ENCODE measurements at places on chromosomes 2 and 18.
A peak's percentile ranks its signal among the peaks of the same experiment; 100 is the strongest.

- no peak for DNase-seq
Observed at GRCh38 chr2:161371869-161372268, 44.2 kb upstream of the TBR1 start.

DNA sequence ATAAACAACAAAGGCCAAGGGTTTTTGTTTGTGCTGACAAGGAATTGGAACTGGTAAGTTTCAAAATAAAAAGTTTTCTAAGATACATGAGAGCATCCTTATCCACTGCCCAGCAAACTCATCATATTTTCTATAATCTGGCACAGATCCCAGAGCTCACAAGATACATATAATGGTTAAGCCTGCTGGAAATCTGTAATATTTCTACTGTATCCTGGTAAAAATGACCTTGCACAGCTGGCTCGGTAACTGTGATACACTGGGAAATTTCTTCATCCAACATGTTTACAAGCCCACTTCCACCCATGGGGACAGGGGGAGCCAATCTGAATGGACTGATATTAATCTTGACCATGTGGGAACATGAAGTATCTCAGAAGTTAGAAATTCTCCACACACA, 425.4 kb upstream of the MMADHC start:
- no peak for DNase-seq

DNA sequence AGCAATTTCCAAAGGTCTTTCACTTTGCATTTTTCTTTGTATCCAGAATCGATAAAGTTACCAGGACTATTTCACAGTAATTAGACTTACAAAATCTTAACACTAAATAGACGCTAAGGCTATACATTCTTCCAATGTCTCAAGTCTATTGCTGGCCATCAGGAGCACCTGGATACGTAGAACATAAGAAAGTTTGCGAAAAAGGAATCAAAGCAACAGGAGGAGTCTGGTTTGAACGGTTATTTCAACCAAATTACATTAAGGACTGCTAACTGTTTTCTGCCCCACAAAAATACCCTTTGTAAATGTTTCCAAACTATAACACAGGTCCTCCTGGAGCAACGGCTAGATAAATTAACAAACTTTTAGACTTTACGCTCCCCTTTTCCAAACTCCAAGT, 1.4 kb upstream of the HNRNPA3 start:
- DNase-seq: no peak

DNA sequence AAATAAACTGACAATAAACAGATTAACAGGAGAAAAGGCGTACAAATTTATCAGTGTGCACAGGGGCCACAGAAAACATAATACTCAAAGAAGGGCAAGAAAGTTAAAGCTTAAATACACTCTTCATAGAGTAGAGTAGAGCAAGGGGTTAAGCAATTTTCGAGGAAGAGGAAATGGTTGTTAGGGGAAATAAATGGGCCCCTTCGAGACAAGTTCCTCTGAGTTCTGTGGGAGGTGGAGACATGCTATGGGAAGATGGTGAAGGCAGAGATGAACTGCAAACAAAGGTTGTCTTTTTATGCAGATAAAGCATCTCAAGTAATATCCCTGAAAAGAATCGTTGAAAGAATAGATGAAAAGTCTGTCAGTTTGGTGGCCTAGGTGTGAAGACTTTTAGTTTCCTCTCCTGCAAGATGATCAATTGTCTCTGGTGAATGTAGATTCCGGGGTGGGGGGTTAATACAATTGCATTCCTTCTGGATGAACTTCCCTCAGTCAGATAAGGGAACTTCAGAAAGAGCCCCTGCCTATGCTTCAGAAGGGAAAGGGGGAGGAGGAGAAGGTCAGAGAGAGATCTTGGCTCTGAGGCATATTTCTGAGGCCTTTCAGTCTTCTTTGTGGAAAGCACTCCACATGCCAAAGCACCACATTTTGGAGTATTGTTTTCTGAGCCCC, 127.0 kb downstream of the METTL4 start:
- DNase-seq: no peak

GRCh38 chr18:26416652-26417150, 131.7 kb downstream of the KCTD1 start:
- no peak for DNase-seq

- DNase-seq: no peak
Observed at GRCh38 chr2:32739664-32740063, 111.8 kb downstream of the TTC27 start.

GRCh38 chr2:26723991-26724750, 31.6 kb downstream of the KCNK3 start:
- no peak for DNase-seq

DNA sequence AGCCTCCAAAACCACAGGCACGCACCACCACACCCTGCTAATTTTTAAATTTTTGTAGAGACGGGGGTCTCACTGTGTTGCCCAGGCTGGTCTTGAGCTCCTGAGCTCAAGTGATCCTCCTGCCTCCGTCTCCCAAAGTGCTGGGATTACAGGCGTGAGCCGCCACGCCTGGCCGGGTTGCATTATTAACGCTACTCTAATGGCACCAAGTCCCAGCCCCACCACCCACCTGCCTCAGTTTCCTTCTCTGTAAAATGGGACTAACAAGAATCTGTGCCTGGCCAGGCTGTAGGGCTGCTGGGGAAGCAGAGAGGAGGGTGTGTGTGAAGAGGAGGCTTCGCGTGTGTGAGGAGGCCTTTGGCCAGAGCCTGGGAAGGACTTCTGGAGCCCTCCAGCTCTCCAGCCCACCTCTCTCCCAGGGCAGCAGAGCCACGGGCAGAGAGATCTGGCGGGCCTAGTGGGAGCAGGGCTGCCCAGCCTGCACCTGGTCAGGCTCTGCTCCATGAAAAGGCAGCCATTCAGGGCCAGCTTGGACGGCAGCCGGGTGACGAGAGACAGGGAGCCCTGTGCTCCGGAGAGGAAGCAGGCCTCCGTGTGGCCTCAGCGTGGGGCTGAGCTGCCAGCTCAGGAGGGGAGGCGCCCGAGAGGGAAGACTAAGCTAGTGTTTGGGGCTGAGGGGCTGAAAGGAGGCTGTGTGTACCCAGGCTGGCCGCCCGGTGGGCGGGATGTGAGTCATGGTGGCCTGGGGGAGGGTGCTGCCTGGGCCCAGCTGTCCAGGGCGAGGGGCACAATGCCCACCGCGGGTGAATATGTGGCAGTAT, 7.4 kb upstream of the B3GNT7 start:
- DNase-seq: peak; percentile 94

GRCh38 chr18:55998801-55999385, 410.9 kb upstream of the TCF4 start:
- no peak for DNase-seq

DNA sequence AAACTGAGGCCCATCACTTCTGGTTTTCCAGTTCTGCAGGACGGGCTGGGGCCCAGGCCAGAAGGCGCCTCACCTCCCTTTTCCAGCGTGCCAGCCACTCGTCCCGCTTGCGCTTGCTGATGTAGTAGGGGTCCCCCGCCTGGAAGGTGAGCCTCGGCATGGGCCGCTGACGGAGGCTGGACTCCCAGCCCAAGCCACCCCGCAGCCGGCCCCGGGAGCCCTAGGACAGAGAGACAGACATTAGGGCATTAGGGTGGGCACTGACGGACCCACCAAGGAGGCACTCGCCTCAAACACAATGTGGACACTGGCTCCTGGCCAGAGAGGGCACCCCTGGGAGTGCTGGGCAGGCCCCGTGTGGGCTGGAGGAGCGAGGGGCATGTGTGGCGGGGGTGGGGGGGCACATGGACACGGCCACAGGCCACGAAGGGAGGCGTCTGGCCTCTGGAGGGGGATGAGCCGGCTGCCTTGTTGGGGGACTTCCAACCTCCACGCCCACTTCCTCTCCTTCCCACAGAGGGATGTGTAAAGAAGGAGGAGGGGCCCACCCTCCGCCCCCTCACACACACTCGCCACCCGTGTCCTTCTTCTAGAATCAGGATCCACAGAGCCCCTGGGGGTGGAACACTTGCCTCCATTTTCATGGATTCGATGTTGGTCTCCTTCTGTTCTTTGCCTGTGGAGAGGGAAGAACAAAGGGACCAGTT, 66.7 kb downstream of the DNMT3A start:
- no peak for DNase-seq

GRCh38 chr2:100832885-100833284, 12.9 kb downstream of the NPAS2 start:
- DNase-seq: no peak

DNA sequence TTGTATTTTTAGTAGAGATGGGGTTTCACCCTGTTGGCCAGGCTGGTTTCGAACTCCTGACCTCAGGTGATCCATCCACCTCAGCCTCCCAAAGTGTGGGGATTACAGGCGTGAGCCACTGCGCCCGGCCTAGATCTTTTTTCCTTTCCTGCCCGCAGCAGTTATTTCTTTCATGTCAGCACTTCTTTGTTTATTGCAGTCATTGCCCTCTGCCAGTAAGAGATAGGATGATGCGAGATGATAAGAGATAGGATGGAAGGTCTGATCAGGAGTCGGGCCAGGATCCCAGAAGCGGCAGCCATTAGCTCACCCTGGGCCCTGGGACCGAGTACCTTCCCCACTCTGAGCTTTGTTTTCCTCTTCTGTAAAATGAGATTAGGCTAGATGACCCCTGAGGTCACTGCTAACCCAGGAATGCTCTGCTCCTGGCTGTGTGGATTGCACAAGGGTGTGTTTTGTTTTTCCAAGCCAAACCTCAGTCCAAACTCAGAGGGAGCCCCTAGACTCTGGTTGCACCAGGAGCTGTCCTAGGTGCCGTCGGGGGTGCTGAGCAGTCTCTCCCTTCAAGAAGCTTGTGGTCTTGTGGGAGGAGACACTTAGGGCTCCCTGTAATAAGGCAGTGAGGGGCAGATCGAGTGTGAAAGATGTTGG, 63.3 kb downstream of the LPIN1 start:
- no peak for DNase-seq

GRCh38 chr2:164514491-164514890, 106.8 kb downstream of the GRB14 start:
- DNase-seq: no peak

DNA sequence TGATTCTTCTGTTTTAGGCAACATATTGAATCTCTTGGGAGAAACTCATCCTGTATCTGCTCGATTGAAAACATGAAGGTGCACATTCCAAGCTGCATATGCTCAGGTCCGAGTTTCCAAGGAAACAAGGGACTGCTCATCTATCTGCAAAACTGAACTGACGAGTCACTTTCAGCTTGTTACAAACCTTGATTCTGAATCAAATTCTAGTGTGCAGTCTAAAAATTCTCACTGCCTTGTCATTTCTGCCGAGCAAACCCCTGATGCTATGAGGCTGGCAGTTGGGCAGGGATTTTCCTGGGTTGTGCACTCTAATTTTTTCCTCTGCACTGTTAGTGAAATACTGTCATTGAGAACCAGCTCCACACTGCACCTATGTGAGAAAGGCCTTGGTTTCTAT, 101.3 kb upstream of the ETAA1 start:
- no peak for DNase-seq

GRCh38 chr2:109410039-109410815, 203.5 kb downstream of the SEPTIN10 start:
- no peak for DNase-seq

DNA sequence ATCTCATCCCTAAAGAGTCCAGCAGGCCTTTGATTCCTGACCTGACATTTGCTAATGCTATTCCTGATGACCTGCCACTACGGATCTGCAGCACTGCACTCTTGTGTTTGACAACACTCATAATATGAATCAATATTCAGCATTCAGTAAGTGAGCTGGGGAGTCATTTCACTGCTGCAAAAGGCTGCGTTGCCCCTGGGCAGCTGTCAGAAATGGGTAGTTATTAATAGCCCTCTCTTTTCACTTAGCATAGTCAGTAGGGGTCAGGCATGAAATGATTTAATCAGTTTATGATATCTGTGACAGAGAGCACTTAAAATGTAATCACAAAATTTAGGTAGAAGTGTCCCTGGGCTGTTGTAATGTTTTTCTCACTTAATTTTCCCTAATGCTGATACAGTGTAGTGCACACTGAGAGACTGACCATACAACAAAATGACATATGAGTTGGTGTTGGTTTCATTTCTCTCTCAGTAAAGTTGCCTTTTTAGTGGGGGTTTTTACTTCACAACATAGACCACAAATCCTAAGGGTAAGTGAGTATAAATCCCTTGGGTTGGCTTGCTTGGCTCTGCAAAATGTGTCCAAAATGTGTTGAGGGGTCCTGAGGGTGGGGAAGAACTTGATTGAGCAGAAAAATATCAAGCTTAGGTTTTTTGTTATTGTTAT, 184.8 kb downstream of the CAMKMT start:
- no peak for DNase-seq

DNA sequence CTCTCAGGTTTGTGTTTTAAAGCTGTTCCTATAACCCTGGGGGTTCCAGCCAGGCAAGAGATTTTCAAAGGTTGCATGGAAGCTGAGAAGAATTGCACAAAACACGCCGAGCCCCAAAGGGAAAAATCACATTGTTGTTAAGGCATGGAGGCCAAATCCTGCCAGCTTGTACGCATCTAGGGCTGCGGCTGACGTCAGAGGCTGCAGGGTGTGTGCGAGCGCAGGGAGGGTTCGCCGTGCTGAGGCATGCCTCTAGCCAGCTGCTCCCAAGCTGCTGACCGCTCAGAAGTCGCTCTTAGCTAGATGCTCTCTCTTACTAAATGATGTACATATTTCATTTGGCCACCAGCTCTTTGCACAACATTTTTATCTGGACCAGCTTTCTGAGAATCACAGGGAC, 191.8 kb downstream of the LPIN1 start:
- no peak for DNase-seq

DNA sequence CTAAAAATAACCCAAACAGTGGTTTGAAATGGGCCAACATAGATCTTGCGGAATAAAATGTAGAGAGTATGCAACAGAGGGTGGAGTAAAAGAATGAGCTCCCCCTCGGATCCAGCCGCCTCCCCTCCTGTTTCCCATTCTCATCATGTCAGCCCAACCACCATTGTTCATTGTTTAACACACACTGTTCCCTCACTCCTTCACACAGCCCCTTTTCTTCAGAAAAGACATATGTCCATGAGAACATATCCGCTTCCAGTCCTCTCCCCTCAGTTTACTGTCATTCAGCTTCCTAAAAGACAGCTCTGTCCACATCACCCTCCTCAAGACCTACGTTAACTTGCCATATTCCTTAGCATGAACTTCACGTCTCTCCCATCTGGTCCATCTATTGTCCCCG, 62.9 kb upstream of the SERTAD2 start:
- DNase-seq: no peak

GRCh38 chr18:50289108-50289443, 1.6 kb upstream of the CXXC1 start:
- DNase-seq: no peak

DNA sequence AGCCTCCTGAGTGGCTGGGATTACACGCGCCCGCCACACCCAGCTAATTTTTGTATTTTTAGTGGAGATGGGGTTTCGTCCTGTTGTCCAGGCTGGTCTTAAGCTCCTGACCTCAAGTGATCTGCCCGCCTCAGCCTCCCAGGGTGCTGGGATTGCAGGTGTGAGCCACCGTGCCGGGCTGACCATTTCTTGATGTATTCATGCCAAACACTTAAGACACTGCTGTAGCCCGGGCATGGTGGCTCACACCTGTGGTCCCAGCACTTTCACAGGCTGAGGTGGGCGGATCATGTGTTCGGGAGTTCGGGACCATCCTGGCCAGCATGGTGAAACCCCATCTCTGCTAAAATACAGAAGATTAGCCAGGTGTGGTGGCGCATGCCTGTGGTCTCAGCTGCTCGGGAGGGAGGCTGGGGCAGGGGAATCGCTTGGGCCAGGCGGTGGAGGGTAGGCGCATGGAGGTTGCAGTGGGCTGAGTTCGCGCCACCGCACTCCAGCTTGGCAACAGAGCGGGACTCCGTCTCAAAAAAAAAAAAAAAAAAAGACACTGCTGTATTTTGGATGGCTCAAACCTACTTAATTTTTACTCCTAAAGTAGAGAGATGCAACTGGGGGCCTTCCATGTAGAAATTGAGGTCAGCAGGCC, 140.8 kb downstream of the NUP35 start:
- no peak for DNase-seq
